ENCODE measurements at places on chromosomes 2 and 18.
A peak's percentile ranks its signal among the peaks of the same experiment; 100 is the strongest.

GRCh38 chr2:217864963-217865772 is 137.6 kb downstream of the TNS1 start:
- peak; percentile 67 for DNase-seq

DNA sequence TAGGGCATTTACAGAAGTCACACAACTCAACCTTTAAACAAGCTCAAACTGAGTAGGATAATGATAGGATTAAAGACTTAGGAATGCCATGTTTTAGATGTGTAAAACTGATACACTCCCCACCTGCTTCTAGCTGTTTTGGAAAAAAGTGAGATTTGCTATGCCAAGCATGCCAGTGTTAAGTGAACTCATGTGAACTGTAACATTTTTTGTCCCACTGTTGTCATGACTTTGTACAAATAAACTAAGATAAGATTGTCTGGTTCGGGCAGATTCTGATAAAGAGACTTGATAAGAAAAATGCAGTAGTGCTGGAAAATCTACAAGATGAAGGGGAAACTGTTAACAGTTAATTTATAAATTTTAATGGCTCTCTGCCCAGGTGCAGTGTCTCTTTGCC is 66.5 kb downstream of the GLS start:
- no peak for DNase-seq

GRCh38 chr2:2466534-2466933 is 135.5 kb upstream of the MYT1L start:
- no peak for DNase-seq

DNA sequence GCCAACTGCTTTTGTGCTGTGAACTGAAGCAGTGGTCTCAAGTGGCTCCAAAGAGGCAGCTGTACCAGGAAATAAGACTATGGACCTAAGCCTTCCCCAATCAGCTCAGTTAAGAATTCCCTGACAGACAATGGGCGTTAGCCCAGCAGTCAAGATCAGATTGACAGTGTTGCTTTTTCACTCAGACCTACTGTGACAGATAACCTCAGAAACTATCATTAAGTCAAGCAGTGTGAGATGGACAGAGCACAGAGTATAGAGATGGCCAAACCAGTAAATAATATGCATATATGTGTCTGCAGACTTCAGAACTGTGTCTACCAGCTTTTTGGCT is 215.3 kb downstream of the ZFP36L2 start:
- DNase-seq: no peak

DNA sequence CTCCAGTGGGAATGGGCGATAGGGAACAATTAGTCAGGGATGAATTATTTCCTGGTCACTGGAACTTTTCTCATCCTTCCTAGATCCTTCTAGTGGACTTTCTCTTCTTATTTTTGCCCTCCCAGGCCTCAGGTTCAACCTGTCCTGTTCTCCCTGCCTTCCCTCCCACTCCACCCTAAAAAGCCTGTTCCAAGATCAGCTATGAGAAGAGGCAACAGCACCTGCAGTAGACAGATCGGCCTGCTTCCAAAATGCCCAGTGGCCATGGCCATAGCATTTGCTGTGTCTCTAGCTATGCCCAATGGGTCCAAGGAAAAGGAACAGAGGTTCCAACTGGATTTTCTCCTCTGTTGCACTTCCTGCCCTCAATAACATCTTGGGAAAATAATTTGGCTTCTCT is 16.5 kb upstream of the KCNF1 start:
- no peak for DNase-seq

GRCh38 chr2:196481324-196481697 is 158.2 kb upstream of the CCDC150 start:
- DNase-seq: no peak

DNA sequence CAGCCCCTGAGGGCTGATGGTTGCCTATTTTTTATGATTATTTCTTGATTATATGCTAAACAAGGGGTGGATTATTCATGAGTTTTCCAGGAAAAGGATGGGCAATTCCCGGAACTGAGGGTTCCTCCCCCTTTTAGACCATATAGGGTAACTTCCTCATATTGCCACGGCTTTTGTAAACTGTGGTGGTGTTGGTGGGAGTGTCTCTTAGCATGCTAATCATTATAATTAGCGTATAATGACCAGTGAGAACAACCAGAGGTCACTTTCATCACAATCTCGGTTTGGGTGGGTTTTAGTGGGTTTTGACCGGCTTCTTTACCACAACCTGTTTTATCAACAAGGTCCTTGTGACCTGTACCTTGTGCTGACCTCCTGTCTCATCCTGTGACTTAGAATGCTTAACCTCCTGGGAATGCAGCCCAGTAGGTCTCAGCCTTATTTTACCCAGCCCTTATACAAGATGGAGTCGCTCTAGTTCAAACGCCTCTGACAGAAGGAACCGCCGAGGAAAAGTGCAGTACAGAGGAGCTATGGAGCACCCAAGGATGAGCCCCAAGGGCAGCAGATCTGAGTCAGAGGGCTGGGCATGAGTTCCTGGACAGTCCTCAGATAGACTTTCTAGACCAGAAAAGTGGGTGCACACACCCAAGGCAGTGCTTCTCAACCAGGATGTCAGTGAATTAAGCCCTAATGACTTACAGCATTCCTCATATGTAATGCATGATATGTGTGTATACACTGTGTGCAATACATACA is 37.1 kb upstream of the ASAP2 start:
- DNase-seq: no peak

- DNase-seq: no peak
These were observed 74.7 kb downstream of the DPP4 start for GRCh38 chr2:161999321-161999720.

DNA sequence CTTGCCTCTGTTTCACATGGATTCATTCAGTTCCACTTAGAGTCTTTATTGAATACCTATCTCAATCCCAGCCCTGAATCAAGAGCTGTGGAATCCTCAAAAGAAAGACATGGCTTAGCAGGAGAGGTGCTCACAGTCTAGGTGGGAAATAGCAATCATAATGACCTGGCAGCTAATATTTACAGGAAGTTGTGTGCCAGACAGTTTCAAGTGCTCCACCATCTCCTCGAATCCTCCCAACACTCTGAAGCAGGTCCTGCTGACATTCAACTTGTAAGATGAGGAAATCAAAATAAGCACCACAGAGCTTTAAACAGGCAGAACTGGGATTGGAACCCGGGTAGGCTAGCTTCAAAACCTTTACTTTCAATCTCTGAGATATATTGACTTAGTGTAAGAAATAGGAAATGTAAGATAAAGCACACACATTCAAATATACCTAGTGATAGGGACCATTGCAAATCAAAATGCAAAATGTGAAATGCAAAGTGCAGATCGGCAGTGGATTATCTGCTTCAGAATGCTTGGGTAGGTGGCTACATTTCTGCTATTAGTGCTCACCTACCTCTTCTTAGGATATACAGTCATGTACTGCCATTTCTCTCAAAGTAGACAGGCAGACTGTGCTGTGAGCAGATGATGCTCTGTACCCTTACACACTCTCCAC is 182.0 kb downstream of the PRKCE start:
- no peak for DNase-seq

- DNase-seq: no peak
These were observed 85.9 kb downstream of the USP40 start for GRCh38 chr2:233480490-233481202.

GRCh38 chr2:55772109-55772980 is 78.7 kb upstream of the PNPT1 start:
- no peak for DNase-seq

DNA sequence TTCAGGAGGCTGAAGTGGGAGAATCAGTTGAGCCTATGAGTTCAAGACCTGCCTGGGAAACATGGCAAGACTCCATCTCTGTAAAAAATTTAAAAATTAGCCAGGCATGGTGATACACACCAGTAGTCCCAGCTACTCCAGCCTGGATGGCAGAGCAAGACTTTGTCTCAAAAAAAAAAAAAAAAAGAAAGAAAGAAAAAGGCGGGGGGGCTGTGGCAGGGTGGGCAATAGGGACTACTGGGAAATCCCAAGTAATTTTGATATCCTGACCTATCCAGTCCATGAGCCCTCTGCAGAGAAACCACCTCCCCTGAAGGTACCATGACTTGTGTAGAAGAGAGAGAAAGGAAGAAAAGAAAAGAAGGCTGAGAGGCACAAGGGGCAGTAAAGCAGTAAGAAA is 45.3 kb downstream of the ALPK2 start:
- no peak for DNase-seq

- DNase-seq: no peak
These were observed 137.1 kb upstream of the CCDC150 start for GRCh38 chr2:196502386-196502785.

DNA sequence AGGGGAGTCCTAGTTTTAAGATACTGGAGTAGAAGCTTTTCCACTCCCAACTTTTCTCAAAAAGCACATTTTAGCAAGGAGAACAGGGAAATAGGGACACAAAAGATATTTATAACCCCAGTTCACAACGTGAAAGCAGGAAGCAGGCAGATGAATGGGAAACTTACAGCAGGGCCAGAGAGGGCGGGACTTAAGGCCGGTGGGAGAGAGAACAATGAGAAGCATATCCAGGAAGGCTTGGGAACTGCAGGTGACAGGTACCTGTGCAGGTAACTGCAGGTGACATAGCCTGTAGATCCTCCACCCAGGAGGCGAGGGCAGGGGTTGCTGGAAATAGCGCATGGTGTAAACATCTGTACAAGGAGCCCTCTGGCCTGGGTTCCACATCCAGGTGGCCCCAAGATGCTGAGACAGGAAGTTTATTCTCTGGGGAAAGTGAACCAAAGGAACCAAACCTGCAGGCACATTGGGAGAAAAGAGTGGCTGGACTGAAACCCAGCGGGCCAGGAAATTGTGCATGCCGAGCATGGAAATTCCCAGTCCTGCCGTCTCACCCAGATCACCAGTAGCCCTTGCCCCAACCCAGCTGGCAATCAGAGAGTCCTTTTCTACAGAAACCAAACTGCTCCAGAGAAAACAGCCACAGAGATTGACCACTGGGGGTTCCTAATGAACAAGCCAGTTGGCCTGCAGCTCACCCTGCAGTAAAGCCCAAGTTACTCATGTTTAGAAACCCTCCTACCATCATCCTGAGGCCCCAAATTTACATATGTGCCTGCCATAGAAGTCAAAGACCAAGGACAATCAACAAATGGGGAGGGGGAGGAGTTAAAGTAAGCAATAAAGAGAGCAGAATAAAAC is 24.3 kb upstream of the COL6A3 start:
- no peak for DNase-seq

GRCh38 chr2:68556381-68556780 is 87.0 kb upstream of the PROKR1 start:
- DNase-seq: no peak

GRCh38 chr2:225841314-225841713 is 441.8 kb downstream of the NYAP2 start:
- DNase-seq: no peak

DNA sequence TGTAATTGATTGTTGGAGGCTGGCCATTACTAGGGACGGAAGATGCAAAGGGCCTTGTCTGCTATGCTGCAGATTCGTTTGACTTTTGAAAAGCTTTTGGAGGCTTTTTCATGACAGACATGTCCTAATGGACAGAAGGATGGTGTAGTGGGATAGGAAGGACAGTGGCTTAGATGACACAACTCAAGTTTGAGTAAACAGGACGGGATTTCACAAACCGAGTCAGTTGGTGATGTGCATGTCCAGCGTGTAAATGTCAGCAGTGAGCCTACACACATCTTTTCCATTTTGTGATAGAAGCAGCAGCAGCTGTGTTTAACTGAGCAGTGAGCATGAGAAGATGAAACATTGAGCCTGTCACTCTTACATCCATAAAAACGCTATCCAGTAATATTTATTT is 76.0 kb downstream of the NCK2 start:
- DNase-seq: no peak

GRCh38 chr2:36369163-36369562 is 13.6 kb downstream of the CRIM1 start:
- DNase-seq: no peak

- DNase-seq: no peak
These were observed 492.0 kb downstream of the TNS1 start for GRCh38 chr2:217510771-217511291.

DNA sequence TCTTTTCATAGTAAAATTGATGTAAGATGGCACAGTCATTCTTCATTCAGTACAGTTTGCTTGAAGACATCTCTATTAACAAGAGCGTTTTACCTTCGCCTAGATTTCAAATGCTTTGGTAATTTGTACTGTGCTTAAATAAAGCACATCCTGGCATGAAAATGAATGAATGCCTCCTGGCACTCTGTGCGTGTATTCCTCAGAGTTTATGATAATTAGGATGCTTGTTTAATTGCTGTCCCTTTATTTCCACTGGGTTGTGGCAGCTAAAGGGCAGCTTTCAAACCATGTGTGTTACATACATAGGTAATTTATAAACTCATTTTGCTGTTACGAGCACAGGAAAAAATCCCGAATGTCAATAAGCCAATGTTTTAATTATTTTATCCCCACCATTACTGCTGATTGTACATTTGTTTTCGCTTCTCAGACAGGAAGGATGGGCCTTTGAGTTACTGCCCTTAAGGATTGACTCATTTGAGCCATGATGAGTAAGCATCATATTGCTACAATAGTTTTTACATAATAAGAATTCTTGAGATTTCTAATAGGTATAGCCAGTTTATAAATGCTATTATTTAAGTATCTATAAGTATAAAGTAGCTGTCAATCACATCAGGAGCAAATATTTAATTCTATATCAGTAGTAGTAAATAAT is 516.5 kb downstream of the XIRP2 start:
- no peak for DNase-seq

- no peak for DNase-seq
These were observed 168.9 kb downstream of the CTIF start for GRCh38 chr18:48707636-48708296.

GRCh38 chr2:171056307-171056706 is 104.4 kb downstream of the TLK1 start:
- DNase-seq: no peak

GRCh38 chr2:172894689-172895387 is 159.2 kb downstream of the RAPGEF4 start:
- no peak for DNase-seq

DNA sequence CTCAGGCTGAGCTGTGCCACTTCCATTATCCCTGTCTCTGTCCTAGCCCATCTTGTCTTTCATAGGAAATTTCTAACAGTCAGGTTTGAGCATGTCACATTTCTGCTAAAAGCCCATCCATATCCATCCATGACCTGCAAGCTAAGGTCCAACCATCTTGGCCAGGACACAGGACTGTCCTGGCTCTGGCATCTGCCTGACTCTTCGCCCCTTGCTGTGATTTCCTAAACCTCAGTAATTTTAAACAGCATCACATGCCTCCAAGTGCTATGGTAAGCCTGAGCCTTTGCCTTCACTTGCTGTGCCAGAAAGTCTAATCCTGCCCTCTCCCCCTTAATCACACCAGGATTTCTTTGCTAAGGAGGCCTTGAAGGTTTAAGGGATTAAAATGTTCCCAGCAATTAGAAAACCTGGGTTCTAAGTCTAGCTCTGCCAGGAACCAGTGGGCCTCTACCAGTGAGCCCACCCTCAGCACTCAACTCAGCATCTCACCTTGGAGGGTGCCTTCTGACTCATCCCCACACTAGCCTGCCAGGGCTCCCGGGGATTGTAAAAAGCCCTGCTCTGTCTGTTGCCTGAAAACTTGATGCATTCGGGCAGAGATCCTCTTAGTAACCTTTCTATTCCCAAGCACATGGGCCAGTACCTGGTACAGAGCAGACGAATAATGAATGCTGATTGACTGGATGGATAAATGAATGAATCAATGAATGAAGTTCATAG is 411.0 kb downstream of the LRATD1 start:
- no peak for DNase-seq

- DNase-seq: no peak
These were observed 10.3 kb upstream of the CIB4 start for GRCh38 chr2:26651470-26651771.

- DNase-seq: no peak
These were observed 18.0 kb downstream of the MBP start for GRCh38 chr18:77114415-77115191.

GRCh38 chr2:159591221-159591620 is 25.1 kb downstream of the BAZ2B start:
- no peak for DNase-seq

GRCh38 chr2:2704428-2705090 is 373.5 kb upstream of the MYT1L start:
- DNase-seq: no peak
